Renal cortical epithelial cell (primary cell): ENCODE measurements at places on chromosomes 1 and 21. TPM values are rescaled to one million over a fixed set of nuclear protein-coding genes. Genes with fewer than 3 reads are reported as not detected.

- DNase-seq: peak; percentile 23
These were observed 19.9 kb downstream of the ABCA4 start for GRCh38 chr1:94100785-94101612.

GRCh38 chr1:174008979-174009378 lies 13.2 kb downstream of the RC3H1 start:
- DNase-seq: no peak

DNA sequence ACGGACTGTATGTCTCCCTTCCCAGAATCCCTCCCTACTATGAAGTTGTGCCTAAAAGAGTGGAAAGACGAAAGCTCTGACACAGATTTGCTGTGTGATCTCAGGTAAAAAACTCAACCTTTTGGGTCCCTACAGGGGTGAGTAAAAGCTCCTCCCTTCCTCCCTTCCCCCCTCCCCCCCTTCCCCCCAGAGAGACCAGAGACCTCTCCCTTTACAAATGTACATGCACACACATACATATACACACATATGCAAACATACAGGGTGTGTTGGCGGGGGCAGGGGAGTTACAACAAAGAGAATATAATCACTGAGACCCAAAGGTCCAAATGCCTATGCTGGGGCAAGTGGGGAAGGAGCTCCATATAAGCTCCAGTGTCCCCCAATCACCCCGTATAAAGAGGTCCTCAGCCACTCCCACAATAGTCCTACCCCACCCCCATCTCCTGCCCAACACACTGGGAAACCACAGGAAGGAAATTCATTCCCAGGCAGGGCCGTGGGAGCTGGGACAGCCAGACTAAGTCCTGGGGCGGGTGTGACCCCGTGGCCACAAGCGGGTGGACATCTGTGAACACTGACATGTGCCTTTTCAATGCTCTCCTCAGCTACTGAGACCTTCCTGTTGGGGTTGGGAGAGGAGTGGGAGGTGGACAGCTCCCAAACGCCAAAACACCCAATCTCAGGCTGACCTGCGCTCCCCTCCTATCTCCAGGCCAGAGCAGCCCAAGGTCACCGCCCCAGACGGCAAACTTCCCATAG lies 2.0 kb downstream of the MEF2D start:
- DNase-seq: peak; percentile 44

- DNase-seq: no peak
These were observed 5.3 kb downstream of the TENT5C start for GRCh38 chr1:117611121-117611601.

The TMCO2 gene
- not detected in 2 replicates for total RNA-seq

The LRRC71 gene
- not detected in 2 replicates for total RNA-seq

The RSBN1 gene
- total RNA-seq: 8.0 and 33.0 TPM in 2 replicates

DNA sequence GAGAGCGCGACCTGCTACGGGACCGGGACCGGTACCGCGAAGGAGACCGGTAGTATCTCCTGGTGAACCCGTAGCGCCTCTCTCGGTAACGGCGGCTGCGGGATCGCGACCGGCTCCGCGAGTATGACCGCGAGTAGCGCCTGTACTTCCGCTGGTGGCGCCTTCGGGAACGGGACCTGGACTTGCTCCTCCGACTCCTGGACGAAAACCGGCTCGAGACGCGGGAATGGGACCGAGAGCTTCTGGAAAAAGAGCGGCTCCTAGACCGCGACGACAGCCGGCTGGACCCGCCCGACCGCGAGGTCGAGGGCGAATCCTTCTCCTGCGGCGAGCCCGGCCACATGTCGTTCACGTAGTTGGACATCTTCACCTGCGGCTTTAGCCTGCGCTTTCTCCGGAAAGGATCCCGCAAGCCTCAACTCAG lies 642 bp downstream of the RSRP1 start:
- DNase-seq: no peak

The SYTL1 gene
- total RNA-seq: 9.0 and 25.4 TPM in 2 replicates

DNA sequence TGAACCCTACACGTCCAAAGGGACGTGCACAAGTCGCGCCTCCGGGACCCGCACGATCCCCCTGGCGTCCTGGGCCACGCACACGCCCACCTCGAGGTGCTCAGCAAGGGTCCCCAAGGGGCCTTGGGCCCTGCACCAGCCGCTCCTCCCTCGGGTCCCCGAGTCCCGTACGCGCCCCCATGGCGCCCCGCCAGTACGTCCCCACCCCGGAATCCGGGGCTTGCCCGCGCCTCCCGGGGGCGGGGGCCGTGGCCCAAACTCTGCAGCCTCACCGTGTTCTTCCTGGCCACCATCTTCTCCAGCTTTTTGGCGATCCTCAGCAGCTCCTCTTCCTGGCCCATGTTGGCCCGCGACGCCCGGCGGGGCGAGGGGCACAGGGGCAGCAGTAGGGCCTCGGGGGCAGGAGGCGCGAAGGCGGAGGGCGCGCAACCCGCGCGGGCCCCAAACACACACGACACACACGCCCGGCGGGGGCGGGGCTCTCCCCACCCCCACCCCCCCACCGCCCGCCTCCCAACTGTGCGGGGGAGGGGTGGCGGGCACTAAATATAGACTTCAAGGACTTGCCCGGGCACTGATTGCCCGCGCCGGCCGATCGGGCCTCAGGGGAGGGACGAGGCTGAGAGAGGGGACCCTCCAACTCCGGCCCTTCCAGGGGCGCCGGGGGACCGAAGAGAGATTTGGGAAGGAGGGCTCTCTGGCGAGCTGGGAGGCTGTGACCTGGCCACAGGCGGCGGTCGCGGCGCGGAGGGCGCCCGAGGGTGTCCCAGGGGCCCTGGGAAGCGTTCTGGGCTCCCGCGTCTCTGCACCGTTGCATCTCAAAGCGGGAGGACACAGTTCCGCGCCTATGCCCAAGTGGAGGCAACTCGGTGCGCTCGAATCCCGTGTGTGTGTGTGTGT lies at the start of gene TCEA3:
Gene TCEA3 (minus strand): TSS at position 456 of the 900 bp plus-strand sequence. CDS start 115 bp downstream, at position 341.
- no peak for DNase-seq

- no peak for DNase-seq
These were observed 4.7 kb downstream of the ITLN2 start for GRCh38 chr1:160949881-160950280.

GRCh38 chr21:41446586-41446985 lies 20.5 kb downstream of the MX1 start:
- no peak for DNase-seq

- no peak for DNase-seq
These were observed 65.1 kb downstream of the ADARB1 start for GRCh38 chr21:45139473-45139872.

GRCh38 chr1:71778940-71779339 lies 503.4 kb downstream of the NEGR1 start:
- no peak for DNase-seq

The TSSK3 gene
- total RNA-seq: 0.20 TPM in 1 of 2 replicates, not detected in the other

DNA sequence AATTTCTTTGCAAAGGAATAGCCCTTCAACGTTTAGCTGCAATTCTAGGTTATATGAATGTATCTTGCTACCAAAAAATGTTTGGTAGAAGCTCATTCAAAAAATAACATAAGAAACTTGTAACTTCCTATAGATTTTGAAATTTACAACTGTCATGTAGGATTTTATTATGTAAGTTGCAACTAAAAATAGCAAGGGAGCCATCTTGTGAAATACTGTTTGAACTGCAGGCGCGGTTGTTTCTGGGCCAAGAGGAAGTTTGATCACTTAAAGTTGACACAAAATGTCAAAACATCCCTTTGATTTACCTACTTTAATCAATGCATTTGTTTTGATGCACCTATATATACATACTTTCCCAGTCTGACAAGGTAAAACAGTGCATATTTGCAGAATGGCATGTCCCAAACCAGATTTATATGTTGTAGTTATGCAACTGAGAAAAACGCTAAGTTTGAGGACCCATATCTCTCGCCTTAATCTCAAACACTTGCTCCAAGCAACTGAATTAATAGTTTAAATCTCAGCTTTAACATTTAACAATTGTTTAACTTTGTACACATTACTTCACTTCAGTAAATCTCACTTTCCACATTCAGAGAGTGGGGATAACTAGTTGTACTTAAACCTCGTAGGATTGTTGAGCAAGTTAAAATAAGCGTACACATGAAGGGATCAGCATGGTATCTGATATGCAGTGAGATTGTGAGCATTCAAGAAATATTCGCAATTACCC lies 63.9 kb downstream of the KCNK2 start:
- DNase-seq: peak; percentile 51

DNA sequence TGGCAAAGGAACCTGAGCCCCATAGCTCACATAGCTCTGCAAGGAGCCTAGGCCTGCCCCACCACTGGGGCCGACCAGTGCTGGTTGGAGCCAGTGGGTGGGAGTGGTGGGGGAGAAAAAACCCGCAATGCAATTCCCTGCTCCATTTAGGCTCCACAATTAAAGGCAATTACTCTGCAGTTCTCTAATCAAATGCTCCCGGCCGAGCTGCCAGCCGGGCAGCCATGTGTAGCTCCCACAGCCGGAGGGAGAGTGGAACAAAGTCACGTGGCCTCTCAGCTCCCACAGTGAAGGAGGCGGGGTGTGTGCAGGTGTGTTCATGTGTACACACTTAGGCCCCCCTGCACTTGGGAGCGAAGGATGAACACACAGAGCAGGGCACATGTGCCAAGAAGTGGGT lies 81.6 kb downstream of the KIRREL1 start:
- DNase-seq: peak; percentile 54

- peak; percentile 17 for DNase-seq
These were observed 369.6 kb upstream of the USP24 start for GRCh38 chr1:55584526-55585401.

The LMX1A gene
- total RNA-seq: not detected in 2 replicates

The FCRLA gene
- 1.4 TPM in 1 of 2 replicates, not detected in the other for total RNA-seq

DNA sequence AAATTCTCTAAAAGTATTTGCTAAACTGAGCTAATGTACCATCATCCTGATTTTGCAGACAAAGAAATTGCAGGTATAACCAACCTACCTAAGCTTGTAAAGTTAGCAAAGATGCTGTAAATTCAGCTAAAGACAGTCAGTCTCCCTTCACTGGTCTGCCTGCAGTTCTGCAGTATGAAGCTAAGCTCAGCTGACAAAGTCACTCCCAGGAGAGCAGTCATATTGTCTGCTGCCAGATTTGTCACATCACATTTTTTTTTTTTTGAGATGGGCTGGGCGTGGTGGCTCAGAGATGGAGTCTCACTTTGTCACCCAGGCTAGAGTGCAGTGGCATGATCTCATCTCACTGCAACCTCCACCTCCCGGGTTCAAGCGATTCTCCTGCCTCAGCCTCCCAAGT lies 8.9 kb upstream of the CMPK1 start:
- DNase-seq: no peak

DNA sequence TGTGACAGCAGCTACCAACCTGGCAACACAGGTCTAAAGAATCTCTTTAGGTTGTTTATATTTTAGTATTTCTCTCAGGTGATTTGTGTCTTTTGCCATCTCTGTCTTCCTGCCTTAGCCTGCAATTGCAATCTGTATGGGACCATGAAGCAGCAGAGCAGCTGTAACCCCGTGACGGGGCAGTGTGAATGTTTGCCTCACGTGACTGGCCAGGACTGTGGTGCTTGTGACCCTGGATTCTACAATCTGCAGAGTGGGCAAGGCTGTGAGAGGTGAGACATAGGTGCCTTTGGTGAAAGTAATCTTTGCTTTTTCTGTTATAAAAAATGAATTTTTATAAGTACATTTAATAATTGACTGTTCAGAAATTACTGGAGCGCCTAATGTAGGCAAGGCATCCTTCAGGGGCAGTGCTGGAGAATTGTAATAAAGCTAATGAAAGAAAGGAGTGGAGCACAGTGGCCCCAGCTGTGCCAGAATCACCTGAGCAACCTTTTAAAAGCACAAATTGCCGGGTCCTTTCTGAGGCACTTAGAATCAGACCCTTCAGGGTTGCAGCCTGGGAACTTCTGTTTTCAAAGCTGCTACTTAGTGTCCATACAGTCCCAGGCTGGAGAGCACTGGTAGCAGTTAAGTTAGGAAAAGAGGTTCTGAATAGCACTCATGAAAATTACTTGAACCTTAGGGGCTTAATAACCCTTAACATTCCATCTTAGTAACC lies 60.6 kb upstream of the LAMC2 start:
- DNase-seq: no peak

GRCh38 chr1:60108196-60108595 lies 34.6 kb upstream of the C1orf87 start:
- peak; percentile 90 for DNase-seq

DNA sequence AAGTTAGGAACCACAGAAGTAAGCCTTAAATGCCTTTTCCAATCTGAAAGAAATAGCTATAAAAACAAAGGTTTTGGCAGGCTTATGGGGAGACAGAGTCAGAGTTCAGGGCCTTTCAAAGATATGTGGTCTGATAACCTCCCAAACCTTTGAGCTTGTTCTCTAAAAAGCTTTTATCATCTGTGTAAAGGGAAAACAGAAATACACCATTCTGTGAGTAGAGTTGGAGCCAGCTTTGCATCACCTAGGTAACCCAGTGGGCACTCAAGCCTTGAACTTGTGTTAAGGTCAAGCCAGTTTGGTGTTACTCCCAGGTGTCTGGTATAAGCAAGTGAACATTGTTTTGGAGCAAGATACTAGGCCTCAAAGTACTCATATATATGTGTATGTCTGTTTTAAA lies 50.1 kb downstream of the LAMC1 start:
- peak; percentile 32 for DNase-seq

GRCh38 chr1:27478098-27478497 lies 11.9 kb downstream of the WASF2 start:
- peak; percentile 21 for DNase-seq

- peak; percentile 98 for DNase-seq
These were observed 20.7 kb upstream of the MFSD2A start for GRCh38 chr1:39933956-39934941.

- no peak for DNase-seq
These were observed 1.4 kb upstream of the PIK3R3 start for GRCh38 chr1:46133781-46134350.

The CCT3 gene
- total RNA-seq: 499 and 846 TPM in 2 replicates

DNA sequence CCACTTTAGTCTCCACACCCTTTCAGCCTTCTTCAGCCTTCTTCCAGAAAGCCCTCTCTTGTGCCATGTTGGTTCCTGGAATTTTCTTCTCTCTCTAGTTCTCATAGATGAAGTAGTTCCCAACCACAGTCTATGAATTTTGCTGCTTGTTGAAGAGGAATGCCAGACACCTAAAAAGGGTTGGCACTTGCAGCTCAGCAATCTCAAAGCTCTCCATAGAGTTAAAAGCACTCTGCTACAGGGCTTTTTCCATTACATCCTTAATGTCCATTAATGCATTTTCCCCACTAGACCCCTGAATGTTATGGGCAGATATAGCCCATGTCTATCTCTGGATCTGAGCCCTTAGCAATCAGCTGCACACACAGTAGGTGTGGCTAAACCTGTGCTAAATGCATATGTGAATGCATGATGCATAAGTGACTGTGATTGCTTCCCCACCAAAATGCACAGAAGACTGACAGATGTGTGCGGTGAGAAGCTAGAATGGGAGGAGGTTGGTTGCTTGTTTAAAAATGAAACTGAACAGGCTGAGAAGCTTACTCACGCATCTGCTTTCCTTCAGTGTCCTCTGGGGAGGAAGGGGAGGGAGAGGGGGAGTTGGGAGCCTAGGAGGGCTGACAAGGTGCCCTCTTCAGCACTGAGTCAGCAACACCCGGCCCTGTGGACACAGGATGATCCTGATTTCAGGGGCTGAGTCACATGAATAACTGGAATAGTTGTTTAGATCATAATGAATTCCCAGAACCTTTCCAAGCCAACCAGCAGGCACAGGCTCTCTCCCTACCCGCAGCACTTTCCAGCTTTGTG lies 146.1 kb upstream of the FGGY start:
- peak; percentile 99 for DNase-seq
